ENCODE measurements at places on chromosomes 3 and 15.

GRCh38 chr3:194046995-194047645 lies 88.8 kb upstream of the HES1 start:
- DNase-seq: no peak

DNA sequence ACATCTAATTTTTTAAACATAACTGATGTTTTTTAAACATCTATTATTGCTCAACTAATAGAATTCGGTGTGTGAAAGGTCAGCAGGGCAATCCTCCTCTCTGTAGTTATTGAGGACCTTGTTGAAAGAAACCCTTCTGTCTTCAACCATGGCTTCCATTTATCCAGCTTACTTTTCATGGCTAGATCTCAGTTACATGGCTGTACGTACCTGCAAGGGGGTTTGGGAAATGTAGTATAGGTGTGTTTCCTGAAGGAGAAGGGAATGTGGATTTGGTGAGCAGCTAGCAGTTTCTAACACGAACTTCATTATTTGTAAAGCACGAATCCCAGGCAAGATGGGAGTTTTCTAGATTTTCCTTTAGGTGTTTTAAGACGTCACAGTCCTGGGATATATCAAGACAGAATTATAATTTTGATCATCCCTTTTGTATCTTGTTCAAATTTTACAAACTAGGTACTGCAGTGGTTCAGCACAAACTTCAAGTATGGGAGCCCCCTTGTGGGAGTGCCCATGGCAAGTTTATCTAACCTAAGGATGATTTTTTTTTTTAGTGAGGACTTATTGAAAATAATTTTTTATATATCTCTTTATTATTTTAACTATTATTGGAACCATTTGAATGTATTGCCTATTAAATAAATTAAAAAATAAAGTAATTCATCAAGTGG lies 41.6 kb downstream of the FBXL2 start:
- no peak for DNase-seq

GRCh38 chr3:50204804-50205412 lies at the start of gene SLC38A3:
Gene SLC38A3 (plus strand): TSS chr3:50205271. CDS start chr3:50214200, 8,929 bp downstream.
- DNase-seq: no peak

DNA sequence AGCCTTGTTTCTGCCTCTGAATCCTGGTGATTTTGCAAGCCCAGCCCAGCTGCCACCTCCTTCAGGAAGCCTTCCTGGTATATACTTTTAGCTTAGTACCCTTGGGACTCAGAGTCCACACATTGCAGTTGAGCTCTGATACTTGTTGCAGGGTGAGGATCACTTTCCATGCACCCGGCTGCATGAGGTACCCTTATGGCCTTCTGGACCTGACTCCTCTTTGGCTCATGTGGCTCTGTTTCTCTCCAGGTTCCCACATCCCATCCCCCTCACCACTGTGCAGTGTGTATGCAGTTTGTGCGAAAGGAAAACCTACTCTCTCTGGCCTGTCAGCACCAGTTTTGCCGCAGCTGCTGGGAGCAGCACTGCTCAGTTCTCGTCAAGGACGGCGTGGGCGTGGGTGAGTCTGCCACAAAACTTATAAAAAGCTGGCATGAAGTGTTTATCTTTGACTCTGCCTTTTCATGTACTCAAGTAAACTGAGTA lies 23.1 kb upstream of the P4HTM start:
- DNase-seq: no peak

- DNase-seq: peak; percentile 21
Measured at GRCh38 chr3:42067326-42067725, 23.8 kb upstream of the TRAK1 start.

- peak; percentile 19 for DNase-seq
Measured at GRCh38 chr15:57138349-57138788, 219.9 kb downstream of the TCF12 start.

- DNase-seq: no peak
Measured at GRCh38 chr15:63340878-63341277, 40.8 kb downstream of the CA12 start.

- no peak for DNase-seq
Measured at GRCh38 chr3:124787476-124788195, 57.4 kb downstream of the UMPS start.

DNA sequence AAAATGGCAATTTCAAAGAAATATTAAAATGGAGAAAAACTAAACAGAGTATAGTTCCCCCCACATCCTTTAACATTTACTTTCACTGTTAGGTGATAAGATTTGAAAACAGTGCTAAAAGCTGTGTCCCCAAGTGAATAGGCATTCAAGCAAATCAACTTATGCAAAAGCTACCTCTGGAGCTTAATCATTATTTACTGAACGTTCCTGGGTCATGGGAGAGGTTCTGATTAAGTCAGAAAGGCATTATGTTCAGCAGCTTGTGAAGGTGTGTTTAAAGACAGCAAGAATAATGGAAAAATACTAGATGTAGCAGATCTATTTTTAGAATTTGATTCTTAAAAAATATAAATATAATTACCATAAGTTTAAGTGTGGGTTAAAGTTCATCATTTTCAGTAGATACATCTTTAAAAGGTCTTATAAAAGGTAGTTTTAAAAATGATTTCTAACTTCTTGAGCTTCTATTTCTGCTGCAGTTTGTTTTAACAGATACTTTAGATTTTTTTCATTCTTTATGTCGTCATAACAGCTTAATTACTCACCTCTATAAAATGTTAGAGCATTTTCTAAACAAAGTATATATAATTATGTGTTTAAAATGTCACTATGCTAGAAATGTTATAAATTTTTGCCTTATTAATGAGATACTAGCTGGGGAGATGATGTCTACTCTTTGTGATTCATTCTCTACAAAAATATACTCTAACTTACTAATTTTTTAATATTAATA lies 127.9 kb downstream of the MITF start:
- DNase-seq: no peak
